BJ (cell line): ENCODE measurements at places on chromosomes 1 and 21. TPM values are rescaled to one million over a fixed set of nuclear protein-coding genes. Genes with fewer than 3 reads are reported as not detected.

NKAIN1 gene
- 0.07 and 0.17 TPM in 2 replicates for polyA plus RNA-seq

SPATA21 gene
- polyA plus RNA-seq, result not detected in 2 replicates

ZNF683 gene
- polyA plus RNA-seq, result not detected in 2 replicates

HCN3 gene
- 1.8 and 4.0 TPM in 2 replicates for polyA plus RNA-seq

PBX1 gene
- 46.1 and 46.4 TPM in 2 replicates for polyA plus RNA-seq

HUNK gene
- polyA plus RNA-seq, result 0.28 and 0.70 TPM in 2 replicates

FMO4 gene
- 4.2 and 7.5 TPM in 2 replicates for polyA plus RNA-seq

ELAPOR1 gene
- 1.1 and 2.3 TPM in 2 replicates for polyA plus RNA-seq

DNA sequence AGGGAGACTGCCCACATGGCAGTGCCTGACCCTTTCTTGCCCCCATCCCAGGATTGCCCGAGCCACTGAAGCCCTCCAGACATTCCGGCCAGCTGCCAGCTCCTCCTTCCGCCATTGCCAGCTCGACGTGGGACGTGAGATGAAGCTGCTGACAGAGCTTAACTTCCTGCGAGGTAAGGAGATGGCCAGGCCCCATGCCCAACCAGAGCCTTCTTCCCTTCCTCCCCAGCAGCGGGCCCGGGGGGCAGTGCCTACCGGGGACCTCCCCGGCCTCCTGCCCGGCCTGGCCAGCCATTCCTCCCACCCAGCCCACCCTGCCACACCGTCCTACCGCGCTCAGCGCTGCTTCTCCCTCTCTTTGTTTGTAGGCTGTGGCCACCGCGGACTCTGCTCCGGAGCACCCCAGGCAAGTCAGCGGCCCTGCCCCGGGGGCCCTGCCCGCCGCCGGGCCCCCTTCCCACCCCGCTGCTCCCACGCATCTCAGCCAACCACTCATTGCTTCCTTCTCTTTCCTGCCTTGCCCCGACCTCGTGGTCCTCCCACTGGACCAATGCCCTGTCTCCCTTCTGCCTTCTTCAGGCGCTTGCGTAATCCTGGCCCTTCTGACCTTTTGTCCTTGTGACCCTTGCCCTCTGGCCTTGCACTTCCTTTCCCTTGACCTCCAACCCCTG lies 4.9 kb downstream of the TRIM46 start:
- DNase-seq, result no peak

- no peak for DNase-seq
Observed at GRCh38 chr1:99758073-99758511, 8.3 kb downstream of the FRRS1 start.

DNA sequence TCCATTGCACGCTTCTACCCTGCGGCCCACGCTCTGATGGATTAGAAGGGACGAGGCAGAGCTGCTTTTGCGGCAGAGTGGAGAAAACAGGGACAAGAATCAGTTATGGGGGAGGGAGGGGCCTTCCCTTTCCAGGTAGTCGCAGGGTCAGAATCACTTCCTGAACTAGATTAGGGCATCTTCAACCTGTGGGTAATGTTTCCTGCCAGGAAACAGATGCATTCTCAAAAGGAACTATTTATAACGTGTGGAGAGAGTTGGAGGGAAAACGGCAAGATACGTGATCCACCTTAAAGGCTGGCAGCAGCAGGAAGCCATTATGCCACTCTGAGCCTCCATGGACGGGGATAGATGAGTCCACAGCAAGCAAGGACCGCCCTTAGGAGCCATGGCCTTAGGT lies 59.9 kb upstream of the CNTN2 start:
- DNase-seq, result no peak

- DNase-seq, result no peak
Observed at GRCh38 chr1:87122243-87122642, 206.4 kb upstream of the LMO4 start.

GRCh38 chr1:222995236-222995580 lies 147.8 kb downstream of the TLR5 start:
- no peak for DNase-seq

DNA sequence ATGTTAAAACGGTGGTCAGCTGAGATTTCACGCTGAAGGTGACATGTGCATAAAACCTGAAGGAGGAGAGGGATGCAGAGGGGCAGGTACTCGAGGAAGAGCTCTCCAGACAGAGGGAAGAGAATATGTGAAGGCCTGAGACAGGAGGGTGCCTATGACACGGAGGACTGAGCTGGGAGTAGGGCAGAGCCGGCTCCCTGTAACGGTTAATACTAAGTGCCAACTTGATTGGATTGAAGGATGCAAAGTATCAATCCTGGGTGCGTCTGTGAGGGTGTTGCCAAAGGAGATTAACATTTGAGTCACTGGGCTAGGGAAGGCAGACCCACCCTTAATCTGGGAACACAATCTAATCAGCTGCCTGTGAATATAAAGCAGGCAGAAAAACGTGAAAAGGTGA lies 136.2 kb upstream of the SYT6 start:
- no peak for DNase-seq

DNA sequence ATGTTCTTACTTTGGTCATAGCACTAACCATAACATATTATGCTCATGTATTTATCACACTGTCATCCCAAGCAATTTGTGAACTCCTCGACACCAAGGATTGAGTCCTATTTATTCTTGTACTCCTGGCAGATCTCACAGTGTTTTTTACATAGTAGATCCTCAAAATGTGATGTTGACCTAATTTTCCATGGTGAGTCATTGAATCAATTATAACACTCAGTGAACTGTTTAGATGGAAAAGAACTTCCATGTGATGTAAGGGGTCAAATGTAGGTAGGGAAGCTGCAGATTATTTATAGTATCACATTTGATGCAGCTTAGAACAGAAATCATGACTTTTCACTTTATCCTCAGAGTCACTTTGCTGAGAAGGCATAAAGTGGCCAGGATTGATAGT lies 281.9 kb upstream of the ADAMTS5 start:
- DNase-seq, result no peak

DNA sequence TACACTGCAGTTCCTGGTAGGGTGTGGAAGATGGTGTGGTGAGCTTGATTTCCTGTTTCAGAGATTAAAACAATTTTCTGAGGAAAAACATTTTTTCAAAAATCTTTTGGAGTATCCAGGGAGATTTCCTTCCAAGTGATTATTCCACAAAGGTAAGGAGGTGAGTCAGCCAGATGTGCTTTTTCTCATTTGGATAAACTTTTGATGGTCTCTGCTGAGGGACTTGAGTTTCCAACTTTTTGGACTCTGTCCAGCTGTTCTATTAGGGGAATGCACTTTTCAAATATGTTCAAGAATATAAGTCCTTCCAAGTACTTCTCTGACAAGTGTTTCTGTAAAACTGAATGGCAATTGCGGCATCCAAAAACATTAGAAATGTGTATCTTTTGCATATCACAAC lies 628.8 kb upstream of the ADAMTS5 start:
- no peak for DNase-seq

DNA sequence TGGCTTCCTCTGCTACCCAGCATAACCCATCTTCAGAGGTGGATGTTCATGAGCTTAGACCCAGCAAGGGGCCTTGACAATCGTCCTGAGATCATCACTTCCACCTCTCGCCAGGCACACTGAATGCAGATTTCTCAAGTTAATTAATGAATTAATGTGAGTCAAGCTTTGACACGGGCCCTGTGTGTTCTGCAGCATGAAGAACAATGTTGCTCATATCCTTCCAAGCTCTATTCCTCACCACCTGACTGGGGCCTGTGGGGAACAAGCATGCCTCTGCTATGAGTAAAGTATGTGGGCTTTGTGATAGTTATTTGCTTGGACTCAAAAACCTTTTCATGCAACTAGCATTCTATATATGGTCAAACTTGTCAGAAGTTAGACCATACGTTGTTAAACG lies 122.0 kb downstream of the SEC16B start:
- DNase-seq, result no peak

GRCh38 chr1:28256197-28256827 lies 3.0 kb upstream of the SESN2 start:
- no peak for DNase-seq

- DNase-seq, result no peak
Observed at GRCh38 chr1:30378003-30378596, 345.3 kb downstream of the MATN1 start.

GRCh38 chr1:155835548-155835947 lies 21.5 kb downstream of the GON4L start:
- DNase-seq, result no peak

GRCh38 chr1:150869683-150870082 lies 6.7 kb downstream of the ARNT start:
- DNase-seq, result no peak

DNA sequence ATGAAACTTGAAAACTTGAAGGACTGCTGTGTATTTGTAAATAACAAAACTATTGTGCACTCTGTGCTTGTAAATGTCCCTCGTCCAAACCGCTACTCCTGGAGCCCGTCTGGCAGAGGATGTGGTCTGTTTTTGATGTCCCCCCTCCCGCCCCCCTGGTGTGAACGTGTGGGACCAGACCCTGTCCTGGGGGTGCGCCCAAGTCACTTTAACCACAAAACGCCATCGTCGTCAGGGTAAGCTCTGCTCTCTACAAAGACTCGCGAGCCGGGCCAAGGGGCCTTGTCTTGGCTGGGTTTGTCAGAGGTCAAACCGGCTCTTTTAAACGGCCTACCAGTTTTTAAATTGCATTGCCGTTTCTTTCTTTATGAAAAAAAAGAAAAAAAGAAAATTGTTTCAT lies 87.4 kb upstream of the TMEM51 start:
- DNase-seq, result no peak

- DNase-seq, result no peak
Observed at GRCh38 chr1:92503926-92504285, 17.2 kb upstream of the GFI1 start.

DNA sequence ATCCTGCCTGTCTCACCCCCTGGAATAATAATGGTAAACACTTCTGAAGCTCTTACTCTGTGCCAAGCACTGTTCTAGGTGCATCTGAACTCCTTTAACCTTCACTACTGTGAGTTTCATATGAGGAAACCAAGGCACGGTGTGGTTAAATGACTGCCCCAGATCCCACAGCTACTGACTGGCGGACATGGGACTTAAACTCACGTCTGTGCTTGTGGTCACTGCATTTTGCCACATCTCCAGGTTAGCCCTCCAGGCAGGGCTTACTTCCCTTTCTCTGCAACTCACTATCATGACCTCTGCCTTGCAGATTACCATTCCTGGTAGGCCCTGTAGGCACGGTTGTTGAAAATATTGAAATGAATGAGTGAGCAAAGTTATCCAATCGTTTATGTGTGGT lies 83.4 kb downstream of the ADSS2 start:
- DNase-seq, result no peak

DNA sequence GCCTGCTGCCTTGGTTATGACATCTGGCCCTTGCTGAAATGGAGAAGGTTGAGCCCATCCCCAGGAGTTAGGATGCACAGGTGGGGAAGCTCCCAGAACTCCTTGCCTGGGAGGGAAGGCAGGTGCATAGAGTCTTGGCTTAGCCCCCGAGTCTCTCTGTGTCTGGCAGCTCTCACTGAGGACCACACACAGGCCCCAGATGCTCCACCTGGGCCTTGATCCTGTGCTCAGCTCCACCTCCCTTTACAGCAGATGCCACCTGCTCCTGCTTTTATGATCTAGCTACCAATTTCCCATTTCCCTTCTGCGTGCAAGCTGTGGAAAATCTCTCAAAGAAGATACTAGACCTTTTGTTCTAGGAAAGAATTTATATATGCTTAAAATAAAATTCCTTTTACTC lies 28.8 kb upstream of the KCNJ6 start:
- no peak for DNase-seq

DNA sequence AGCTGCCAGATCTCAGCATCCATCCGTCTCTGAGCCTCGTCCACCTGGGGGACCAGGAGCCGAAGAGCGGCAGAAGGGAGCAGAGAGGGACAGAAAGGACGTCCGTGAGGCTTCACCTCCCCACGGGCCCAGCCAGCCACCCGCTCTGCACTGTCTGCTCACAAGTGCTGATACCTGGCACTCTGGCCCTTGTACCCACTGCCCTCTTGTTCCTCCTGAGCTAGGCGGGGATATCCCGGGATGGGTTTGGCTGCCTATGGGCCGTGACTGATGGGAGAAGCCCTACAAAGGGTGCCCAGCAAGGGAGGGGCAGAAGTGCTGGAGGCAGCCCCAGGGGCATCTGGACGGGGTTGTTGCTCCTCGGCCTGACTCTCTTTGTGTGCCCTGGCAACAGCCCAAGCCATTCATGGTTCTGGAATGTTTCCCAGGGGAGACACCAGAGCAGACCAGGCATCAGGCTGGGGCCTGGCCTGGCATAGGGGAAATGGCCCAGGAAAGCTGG lies 57.6 kb downstream of the LDLRAD2 start:
- DNase-seq, result peak; percentile 49

- DNase-seq, result no peak
Observed at GRCh38 chr1:221549815-221550214, 192.1 kb downstream of the DUSP10 start.

GRCh38 chr1:58409336-58409735 lies 137.2 kb downstream of the OMA1 start:
- no peak for DNase-seq

- no peak for DNase-seq
Observed at GRCh38 chr1:114339379-114339778, 171.6 kb downstream of the TRIM33 start.

GRCh38 chr1:64944913-64945312 lies 21.4 kb downstream of the JAK1 start:
- DNase-seq, result no peak

DNA sequence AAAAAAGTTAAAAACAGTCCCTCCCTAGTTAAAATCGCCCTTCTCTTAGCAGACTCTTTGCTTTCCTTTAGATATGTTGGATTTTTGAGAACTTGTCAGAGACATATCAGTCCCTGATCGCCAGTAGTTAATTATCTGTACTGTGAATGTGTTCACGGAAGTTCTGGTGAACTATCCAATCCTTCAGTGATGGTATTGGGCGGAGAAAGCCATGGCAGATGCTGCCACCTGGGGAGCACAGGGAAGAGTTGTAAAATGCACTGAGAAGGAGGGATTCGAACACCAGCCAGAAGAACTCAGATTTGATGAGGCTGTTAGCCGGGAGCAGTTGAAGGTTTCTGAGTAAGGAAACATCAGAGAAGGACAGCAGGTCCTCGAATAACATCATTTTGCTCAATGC lies 17.5 kb upstream of the KIF14 start:
- no peak for DNase-seq

DNA sequence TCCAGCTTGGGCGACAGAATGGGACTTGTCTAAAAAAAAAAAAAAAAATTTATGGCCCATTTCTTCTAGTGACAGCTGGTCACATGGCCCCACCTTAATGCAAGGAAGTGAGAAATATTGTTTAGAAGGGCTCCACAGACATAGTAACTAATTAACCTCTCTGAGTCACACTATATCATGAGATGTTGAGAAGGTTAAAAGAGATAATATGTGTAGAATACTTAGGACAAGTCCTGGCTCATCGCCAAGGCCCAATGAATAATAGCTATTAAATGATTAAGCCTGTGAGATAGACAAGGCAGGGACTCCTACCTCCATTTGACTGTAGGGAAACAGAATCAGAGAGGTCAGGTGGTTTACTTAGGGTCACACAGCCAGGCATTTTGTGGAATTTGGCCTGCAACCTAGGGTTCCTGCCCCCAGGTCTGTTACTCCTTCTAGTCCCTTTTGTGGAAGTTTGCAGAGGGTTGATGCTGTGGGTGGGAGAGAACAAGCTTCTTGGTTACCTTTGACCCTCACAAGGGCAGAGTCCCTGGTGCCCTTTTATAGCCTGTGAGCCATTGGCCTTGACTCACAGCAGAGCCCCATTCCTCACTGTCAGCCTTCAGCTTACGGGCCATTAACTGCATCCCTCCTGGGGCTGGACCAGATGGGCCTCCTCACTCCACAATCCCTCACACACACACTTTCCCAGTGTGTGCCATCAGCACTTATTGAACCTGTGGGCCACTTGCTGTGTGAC lies 48.5 kb downstream of the OPRD1 start:
- no peak for DNase-seq
